CD8-positive, alpha-beta memory T cell (primary cell): ENCODE measurements at places on chromosomes 1 and 21. TPM values are rescaled to one million over a fixed set of nuclear protein-coding genes. Genes with fewer than 3 reads are reported as not detected.

GRCh38 chr21:45721671-45722070, 78.1 kb downstream of the PCBP3 start:
- H3K27me3 ChIP-seq = no peaks in the 10 kb centered on the region
- H3K36me3 ChIP-seq = no peaks in the 10 kb centered on the region
- no peaks in the 10 kb centered on the region for H3K4me1 ChIP-seq
- no peak overlapping the region for H3K27ac ChIP-seq

GRCh38 chr1:61341426-61341825, 259.1 kb downstream of the NFIA start:
- H3K4me1 ChIP-seq = no peaks in the 10 kb centered on the region
- no peaks in the 10 kb centered on the region for H3K36me3 ChIP-seq
- no peak for DNase-seq
- H3K4me3 ChIP-seq = no peak overlapping the region

DNA sequence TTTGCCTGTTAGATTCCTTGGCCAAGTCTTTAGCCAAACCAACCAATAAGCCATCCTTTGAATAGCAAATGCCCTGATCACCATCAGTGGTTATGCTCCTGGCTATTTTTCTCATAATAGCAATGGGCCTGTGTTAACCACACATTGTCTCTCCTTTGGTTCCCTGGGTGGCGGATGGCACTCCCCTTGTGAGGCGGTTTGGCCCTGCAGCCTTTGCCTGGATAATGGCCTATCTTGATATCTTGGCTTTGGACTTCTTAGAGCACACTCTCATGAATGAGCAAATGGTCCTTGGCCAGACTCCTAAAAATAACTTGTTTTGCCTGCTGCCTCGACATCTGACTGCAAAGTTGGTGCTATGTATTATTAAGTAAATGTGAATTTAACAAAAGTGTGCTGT, 22.4 kb upstream of the ZBTB18 start:
- H3K27ac ChIP-seq = no peak overlapping the region
- H3K27me3 ChIP-seq = no peaks in the 10 kb centered on the region
- H3K36me3 ChIP-seq = no peaks in the 10 kb centered on the region
- H3K4me1 ChIP-seq = no peaks in the 10 kb centered on the region
- DNase-seq = no peak
- no peak overlapping the region for H3K4me3 ChIP-seq

- DNase-seq = no peak
- H3K36me3 ChIP-seq = no peaks in the 10 kb centered on the region
- H3K27me3 ChIP-seq = no peaks in the 10 kb centered on the region
- no peak overlapping the region for H3K4me3 ChIP-seq
Measured at GRCh38 chr1:56726706-56727105, 81.6 kb downstream of the PRKAA2 start.

DNA sequence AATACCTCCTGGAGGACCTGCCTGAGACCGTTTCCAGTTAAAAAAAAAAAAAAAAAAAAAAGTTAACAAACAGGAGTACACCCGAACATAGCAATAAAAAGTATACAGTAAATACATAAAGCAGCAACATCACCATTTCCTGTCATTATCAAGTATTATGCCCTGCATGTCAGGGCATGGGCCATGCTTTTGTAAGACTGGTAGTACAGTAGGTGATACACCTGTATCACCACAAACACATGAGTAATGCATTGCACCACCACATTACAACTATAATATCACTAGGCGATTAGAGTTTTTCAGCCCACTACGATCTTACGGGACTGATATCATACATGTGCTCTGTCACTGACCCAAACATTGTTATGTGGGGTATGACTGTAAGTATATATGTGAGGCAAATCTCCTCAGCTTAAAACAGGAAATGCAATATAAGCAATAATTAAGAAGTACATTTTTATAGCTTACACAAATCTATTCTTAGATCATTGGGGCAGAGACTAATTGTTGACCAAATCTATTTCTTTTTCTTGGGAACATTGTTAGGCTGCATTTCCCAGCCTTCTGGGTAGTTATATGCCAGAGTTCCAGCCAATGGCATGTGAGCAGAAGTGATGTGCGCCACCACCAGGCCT, 98.1 kb downstream of the PLD5 start:
- no peaks in the 10 kb centered on the region for H3K36me3 ChIP-seq
- H3K27me3 ChIP-seq = no peaks in the 10 kb centered on the region
- H3K27ac ChIP-seq = no peak overlapping the region
- no peak for DNase-seq
- H3K4me3 ChIP-seq = no peak overlapping the region

- peaks cover 7% of the 10 kb centered on the region for H3K36me3 ChIP-seq
- DNase-seq = no peak
- H3K4me3 ChIP-seq = peak overlapping the region; percentile 7
- H3K27me3 ChIP-seq = no peaks in the 10 kb centered on the region
- H3K4me1 ChIP-seq = peaks cover 62% of the 10 kb centered on the region
- peak overlapping the region; percentile 72 for H3K27ac ChIP-seq
Measured at GRCh38 chr1:246577720-246578106, 11.5 kb downstream of the CNST start.

DNA sequence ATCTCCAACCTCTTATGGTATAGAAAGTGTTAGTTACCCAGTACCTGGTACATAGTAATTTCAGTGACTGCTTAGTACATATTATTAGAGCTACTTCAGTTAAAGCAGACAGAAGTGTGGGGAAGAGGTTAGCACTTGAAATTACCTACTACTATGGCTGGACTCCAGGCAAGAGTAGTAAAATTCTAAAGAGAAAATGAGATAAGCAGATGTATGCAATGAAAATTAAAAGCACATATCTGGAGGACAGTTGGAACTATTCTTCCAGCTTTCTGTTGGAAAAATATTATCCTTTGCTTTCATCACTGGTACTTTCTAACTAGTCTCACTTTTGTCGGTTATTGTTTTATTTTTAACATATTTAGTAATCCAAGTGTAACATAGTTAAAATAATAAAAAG, 23.7 kb downstream of the DHX9 start:
- H3K27me3 ChIP-seq = no peaks in the 10 kb centered on the region
- DNase-seq = no peak
- no peak overlapping the region for H3K27ac ChIP-seq
- no peak overlapping the region for H3K4me3 ChIP-seq
- H3K4me1 ChIP-seq = no peaks in the 10 kb centered on the region

DNA sequence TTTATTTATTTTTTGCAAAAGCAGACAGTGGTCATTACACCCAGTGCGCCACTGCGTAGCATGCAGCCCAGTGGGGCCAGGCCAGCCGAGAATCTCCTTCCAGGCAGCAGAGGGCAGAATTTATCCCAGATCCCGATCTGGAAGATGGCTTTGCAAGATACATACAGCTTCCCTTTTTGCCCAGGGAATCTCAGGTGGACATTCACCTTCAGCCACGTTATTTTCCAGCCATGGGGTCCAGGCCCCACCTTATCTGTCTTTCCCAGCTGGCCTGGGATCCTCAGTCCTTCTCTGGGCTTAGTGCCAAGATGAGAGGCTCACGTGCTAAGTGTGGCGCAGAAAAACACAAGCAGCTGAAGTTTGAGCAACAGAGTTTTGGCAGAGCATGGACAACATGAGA, 123.6 kb downstream of the AJAP1 start:
- H3K27ac ChIP-seq = no peak overlapping the region
- H3K36me3 ChIP-seq = no peaks in the 10 kb centered on the region
- no peaks in the 10 kb centered on the region for H3K4me1 ChIP-seq
- H3K4me3 ChIP-seq = no peak overlapping the region
- no peak for DNase-seq

DNA sequence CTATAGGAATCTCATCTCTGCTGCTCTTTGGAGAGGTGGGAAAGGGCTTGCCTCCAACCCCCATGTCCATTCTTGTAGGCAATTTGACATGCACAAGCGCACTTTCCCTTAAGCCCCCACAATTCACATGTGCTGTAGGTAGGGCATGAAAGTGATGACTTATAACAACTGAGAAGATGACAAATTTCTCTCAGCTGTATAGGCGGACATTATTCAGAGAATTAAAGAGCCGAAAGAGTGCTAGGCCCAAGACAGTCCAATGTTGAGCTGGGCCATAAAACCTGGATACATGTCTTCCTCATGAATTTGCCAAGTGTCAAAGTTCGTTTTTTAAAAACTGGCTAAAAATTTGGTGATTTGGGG, 106.3 kb upstream of the LYPLAL1 start:
- H3K4me1 ChIP-seq = no peaks in the 10 kb centered on the region
- no peak overlapping the region for H3K27ac ChIP-seq
- no peaks in the 10 kb centered on the region for H3K36me3 ChIP-seq
- no peak for DNase-seq

DNA sequence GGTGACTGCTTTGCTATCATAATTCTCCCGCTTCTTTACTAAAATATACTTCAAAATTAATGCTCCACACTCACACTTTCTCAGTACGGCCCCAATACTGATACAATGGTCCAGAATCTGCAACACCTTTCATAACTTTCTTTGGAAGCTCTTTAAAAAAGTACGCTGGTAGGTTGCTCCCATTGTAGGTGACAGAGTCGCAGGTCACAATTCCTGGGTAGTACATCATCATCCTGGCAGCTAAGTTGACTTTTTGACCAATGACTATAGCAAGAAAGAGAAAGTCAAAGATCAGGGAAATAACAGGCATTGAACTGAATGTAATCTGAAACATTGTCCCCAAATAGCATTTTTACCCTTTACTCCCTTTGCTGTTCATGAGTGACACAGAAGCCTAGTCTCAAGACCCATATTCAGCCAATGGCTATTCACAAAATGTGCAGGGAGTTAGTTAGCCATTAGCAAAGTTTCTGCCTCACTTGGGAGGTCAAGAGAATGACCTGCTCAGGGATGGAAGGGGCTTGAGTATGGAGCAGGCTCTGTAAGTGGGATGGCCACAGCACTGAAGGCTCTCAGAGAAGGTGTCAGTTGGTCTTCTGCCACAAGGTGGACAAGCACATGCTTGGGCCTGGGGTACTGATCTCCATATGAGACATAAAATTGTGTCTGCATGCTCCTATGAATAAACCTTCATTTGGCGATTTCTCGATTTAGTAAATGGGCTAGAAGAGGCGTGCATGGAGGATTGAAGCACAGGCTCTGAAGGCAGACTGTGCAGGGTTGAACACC, 35.4 kb downstream of the ADCY10 start:
- no peak for DNase-seq
- H3K27ac ChIP-seq = no peak overlapping the region
- H3K4me3 ChIP-seq = no peak overlapping the region
- H3K36me3 ChIP-seq = no peaks in the 10 kb centered on the region
- no peaks in the 10 kb centered on the region for H3K4me1 ChIP-seq

GRCh38 chr21:29849735-29850176, 90.0 kb downstream of the GRIK1 start:
- DNase-seq = no peak
- no peak overlapping the region for H3K27ac ChIP-seq
- H3K4me3 ChIP-seq = no peak overlapping the region

DNA sequence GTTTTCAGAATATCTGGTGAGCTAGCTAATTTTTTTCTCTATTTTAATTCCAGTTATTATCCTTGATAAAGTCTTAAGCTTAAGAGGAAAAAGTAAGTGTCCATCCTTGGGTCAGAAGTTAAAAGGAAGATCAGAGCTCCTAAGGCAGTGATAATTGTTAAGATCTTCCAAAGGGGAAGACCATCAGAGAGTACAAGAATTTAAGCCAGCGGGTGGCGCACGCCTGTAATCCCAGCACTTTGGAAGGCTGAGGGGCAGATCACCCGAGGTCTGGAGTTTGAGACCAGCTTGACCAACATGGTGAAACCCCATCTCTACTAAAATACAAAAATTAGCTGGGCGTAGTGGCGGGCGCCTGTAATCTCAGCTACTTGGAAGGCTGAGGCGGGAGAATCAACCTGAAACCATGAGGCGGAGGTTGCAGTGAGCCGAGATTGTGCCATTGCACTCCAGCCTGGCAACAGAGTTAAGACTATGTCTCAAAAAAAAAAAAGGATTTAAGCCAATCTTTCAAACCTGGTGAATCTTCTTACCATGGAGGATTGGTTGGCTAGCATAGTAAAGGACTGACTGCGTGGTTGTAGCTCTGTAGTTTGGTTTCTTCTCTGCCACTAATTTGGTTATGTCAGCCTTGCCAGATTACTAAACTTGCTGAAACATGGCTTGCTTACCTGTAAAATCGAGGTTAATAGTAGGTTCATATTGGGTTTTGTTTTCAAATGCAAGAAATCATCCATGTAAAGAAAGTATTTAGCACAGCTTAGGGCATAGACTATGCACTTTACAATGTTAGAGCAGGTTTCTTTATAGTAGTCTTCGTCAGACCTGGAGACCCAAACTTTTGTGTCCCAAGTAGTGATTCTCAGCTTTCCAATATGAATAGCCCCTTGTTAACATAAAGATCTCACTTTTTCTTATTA, 15.9 kb downstream of the AKIRIN1 start:
- H3K27ac ChIP-seq = no peak overlapping the region
- peaks cover 31% of the 10 kb centered on the region for H3K36me3 ChIP-seq

- no peaks in the 10 kb centered on the region for H3K27me3 ChIP-seq
- H3K4me3 ChIP-seq = peak overlapping the region; percentile 80
- H3K36me3 ChIP-seq = peaks cover 3% of the 10 kb centered on the region
- peak; percentile 31 for DNase-seq
- H3K4me1 ChIP-seq = peaks cover 48% of the 10 kb centered on the region
Measured at GRCh38 chr1:160797861-160798273, 1.9 kb downstream of the LY9 start.

DNA sequence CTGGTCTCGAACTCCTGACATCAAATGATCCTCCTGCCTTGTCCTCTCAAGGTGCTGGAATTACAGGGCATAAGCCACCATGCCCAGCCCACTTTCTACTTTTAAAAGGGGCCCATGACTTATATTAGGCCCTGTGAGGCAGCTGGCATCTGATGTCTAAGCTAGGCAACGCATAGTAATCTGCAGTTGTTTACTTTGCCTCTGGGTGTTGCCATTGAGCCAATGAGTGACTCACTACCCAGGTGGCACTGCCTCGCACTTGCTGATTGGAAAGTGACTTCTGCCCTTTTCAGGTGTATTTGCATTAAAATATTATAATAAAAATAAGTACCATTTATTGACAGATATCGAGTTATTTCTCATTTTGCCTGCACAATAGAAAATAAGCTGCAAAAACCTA, 84.9 kb downstream of the KIF14 start:
- no peaks in the 10 kb centered on the region for H3K36me3 ChIP-seq
- DNase-seq = no peak
- no peak overlapping the region for H3K27ac ChIP-seq

SPATA1 gene
- total RNA-seq = 0.69 TPM

CBR3 gene
- total RNA-seq = 7.9 TPM

CRNN gene
- total RNA-seq = not detected

IL12RB2 gene
- total RNA-seq = 32.8 TPM

LORICRIN gene
- total RNA-seq = not detected

STIL gene
- total RNA-seq = 18.4 TPM

NBPF4 gene
- 0.15 TPM for total RNA-seq

VCAM1 gene
- 3.5 TPM for total RNA-seq
